ENCODE measurements at places on chromosomes 12 and 14.

- no peak for DNase-seq
These were observed 156.5 kb upstream of the PLEKHG7 start for GRCh38 chr12:92546259-92546634.

DNA sequence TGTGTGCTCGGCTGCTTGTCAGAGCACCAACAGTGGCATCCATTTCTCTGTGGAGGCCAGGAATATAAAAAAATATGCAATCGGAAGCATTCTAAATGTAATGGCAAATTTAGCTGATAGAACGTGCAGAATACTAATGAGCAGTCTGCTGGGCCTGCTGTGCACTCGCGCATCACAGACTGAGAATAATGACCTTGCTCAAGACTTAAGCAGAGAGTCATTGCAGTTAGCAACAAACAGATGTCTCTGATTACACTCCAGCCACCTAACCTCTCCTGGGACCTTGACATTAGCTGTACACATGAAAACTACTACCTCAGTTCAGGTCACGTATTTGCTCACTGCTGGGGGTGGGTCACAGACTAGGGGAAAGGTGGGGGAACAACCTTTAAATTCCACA, 269.2 kb upstream of the DAAM1 start:
- no peak for DNase-seq

- no peak for DNase-seq
These were observed 374.9 kb downstream of the GXYLT1 start for GRCh38 chr12:41769810-41770209.

DNA sequence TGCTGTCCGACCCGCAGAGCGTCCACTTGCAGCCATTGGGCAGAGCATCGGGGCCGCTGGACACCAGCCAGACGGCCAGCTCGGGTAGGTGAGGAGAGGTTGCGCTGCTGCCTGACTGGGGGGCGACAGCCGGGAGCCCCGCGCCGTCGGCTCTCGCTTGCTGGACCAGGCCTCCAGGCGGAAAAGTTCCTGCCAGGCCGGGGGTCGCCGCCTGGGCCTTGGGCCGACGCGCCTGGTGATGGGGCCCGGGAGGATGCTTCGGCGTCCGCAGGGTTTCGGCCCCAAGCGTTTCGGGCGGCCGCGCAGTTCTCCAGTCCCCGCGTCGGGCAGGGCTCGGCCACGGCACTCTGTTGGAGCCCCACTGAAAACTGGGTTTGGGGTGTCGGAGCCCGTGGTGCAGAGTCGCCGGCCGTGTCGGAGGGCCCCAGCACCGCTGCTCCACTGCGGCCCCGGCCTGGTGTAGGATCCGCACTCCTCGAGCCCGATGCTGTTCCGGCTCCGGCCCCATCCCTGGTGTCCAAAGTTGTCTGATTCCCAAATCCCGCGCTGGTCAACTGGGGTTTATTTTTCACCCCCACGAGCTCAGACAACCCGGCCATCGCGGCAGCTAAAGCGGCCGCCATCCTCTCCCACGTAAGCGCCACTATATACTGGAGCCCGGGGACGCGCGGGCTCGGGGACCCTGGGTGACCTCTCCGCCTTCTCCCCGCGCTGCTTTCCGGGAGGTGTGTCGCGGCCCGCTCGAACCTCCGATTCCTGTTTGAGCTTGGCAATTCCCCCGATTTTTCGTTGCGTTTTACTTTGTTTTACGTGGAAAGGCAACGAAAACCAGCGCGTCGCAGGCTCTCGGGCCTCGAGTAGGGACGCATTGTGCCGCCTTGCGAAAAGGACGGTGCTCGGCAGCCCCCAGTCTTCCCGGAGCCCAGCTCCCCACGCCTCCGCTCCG, 872 bp downstream of the VSX2 start:
- no peak for DNase-seq

DNA sequence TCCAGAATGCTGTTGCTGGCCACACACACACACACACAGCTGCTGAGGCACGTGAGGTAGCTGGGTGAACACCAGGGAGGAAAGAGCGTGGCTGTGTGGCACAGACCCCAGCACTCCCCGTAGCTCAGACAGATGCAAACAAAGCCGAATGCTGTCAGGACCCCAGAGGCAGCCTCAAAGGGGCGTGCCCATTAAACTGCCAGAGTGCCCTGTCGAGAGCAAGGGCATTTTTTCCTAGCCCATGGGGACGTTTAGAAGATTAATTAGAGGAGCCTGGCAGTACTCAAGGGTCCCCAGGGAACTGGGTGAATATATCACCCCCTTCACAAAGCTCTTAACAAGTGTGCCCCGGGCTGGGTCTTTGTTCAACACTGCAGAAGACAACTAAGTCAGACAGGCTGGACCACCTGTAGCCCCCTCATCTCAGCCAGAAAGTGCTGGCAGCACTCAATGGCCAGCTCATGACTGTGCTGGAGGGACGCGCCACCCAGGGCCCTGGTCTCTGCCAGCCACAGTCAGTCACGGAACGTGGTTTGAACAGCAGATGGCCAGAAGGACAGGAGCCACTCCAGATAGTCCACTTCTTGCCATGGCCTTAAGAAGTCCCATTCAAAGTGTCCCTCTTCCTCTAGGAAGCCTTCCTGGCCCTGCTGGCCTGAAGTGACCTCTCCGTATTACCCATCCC, 37.5 kb downstream of the TTC7B start:
- DNase-seq, result no peak

DNA sequence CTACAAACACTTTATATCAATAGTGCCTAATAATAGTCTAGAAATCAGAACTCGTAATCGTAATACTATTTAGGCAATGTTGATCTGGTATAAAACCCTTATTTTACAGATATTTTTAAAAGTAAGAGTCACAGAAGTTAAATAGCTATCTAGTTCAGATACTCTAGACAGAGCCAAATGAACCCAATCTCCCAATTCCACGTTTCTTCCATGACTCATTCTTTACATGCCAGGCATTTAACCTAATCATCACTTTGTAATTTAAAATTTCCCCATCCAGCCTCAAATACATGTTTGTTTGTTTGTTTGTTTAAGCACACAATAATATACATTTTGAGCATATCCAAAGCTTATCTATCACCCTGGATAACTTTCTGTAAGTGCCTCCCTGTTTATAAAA, 36.4 kb upstream of the GARIN6 start:
- DNase-seq, result no peak

- DNase-seq, result no peak
These were observed 680 bp downstream of the ASB8 start for GRCh38 chr12:48156652-48157017.

GRCh38 chr14:61837336-61838229, 75.4 kb downstream of the SNAPC1 start:
- DNase-seq, result peak; percentile 74
